ENCODE measurements at places on chromosomes 16 and 17.

GRCh38 chr17:65449495-65449894, 112.0 kb downstream of the AXIN2 start:
- DNase-seq, result no peak

DNA sequence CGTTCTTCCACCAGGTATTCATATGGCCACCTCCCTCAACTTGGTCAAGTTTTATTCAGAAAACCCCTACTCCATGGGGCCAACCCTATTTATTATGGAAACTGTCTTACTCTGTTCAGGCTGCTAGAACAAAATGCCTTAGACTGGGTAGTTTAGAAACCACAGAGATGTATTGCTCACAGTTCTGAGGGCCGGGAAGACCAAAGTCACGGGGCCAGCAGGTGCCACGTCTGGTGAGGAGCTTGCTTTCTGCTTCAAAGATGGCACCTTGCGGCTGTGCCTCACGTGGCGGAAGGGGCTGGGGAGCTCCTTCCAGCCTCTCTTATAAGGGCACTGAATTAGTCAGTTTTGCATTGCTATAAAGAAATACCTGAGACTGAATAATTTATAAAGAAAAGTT, 74.3 kb downstream of the AXIN2 start:
- no peak for DNase-seq

DNA sequence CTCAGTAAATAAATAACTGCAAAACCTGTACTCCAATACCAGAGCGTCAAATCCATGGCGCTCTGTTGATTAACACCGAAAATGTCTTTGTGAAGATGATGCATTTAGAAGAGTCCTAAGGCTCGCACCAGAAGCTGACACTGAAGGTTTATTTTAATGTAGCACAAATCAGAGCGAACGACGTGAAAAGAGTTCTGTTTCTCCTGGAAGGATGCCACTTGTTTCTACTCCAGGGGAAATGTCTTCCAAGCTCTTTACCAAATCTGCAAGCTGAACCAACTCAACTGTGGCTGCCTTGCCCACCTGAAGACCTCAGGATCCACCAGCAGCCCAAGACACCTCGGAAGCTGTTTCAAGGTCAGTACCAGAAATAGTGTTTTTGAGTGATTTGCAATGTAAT, 194.4 kb upstream of the MAF start:
- no peak for DNase-seq

DNA sequence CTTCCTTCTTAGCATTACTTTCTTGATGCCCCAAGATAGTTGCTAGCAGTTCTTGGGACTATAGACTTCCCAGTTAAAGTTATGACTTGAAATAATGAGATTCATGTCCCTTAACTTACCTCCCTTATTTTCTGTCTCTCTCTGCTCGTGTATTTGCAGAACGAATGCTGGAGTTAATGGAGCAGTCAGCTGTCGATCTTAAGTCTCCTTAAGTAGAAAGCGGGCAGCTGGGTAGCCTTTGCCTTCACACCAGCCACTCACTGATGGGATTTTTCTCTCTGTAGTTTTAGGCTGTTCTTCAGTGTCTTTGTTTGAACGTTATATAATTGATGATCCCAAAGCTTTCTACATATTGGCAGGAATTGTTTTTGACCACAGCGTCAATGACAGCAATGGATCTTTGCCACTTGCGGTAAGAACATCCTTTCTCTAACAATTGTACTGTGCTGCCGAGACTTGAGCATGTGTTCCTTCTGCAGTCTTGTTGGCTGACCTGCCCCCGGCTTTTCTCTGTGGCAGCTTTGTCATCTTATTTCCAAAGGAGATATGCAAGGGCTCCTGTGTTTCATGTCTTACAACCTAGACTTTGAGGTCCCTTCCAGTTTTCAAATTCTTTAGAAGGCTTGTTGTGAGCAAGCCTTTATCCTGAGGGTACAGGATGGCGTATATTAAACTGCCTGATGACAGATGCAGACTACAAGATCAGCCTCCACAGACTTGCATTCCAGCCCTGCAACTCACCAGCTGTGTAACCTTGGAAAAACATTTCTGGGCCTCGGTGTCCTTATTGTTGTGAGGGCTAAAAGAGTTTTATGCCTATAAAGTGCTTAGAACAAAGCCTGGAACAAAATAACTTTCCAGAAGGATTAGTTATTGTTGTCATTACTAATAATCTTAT, 25.1 kb upstream of the ABCA3 start:
- DNase-seq, result no peak

DNA sequence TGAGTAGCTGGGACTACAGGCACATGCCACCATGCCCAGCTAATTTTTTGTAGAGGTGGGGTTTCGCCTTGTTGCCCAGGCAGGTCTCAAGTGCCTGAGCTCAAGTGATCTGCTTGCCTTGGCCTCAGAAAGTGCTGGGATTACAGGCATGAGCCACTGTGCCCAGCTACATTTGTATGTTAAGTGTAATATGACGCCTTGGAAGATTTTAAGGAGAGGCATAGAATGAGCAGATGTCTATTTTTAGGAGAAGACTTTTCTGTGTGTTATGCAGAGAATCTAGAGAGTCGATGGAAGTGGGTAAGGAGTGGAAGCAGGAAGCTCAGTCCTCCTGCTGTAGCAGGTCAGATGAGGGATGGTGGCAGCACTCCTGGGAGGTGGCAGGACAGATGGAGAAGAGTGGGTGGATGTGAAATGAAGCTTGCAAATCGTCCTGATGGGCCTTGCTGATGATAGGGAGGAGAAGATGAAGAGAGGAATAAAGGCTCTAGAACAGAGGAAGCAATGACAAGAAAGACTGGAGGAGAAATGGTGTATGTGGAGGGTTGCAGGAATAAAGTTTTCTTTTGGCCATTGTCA, 125.3 kb downstream of the SHISA6 start:
- no peak for DNase-seq
